NCI-H2029 treated with DMSO at 0.1 percent for 48 hours (cell line): ENCODE measurements at places on chromosomes 12 and 14.

- DNase-seq: no peak
Observed at GRCh38 chr12:96084624-96085023, 49.2 kb upstream of the LTA4H start.

DNA sequence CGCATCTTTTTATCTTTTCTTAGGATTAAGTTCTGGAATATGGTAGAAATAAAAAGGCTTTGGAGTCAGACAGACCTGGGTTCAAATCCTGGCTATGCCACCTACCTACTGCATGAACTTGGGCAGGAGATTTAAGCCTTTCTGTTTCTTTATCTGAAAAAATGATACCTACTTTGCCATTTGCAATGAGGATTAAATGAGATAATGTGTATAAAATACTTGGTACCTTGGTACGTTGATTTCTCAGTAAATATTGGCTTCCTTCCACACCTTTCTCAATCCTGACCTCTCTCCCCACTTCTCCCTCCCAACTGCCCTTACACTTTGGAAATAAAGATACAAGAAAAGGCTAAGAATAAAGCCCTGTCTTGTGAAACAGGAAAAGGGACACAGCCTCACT, 172.6 kb downstream of the PAX9 start:
- DNase-seq: no peak

- no peak for DNase-seq
Observed at GRCh38 chr12:26042645-26043044, 82.2 kb downstream of the BHLHE41 start.

DNA sequence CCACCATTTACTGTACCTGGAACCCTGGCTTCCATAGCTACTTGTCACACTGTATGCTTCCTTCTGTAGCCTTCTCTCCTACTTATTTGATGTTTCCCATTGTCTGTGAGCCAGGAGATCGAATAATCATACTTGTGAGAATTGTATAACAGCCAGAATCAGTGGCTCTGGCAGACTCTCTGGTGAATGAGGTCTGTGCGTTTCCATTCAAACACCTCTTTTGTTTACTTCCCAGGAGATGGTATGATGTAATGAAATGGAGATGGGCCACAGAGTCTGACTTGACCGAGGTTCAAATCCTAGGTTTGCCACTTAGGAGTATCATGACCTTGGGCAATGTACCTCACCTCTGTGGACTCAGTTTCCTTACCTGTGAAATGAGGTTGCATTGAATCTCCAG, 35.7 kb upstream of the CLMN start:
- DNase-seq: no peak

- DNase-seq: no peak
Observed at GRCh38 chr14:44477953-44478352, 29.1 kb downstream of the FSCB start.

DNA sequence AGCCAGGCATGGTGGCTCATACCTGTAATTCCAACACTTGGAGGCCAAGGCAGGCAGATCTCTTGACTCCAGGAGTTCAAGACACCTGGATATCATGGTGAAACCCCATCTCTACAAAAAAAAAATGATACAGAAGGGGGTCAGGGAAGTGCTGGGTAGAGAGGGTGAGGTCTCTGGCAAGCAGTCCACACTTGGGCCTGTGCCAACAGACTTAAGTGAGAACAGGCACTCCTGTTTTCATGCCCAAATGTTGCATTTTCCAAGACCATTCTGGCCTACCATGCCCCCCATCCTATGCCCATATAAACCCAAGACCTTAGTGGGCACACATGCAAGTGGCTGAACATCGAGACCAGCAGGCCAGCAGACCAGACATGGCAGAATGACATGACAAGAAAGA, 16.0 kb upstream of the CMAS start:
- DNase-seq: no peak

DNA sequence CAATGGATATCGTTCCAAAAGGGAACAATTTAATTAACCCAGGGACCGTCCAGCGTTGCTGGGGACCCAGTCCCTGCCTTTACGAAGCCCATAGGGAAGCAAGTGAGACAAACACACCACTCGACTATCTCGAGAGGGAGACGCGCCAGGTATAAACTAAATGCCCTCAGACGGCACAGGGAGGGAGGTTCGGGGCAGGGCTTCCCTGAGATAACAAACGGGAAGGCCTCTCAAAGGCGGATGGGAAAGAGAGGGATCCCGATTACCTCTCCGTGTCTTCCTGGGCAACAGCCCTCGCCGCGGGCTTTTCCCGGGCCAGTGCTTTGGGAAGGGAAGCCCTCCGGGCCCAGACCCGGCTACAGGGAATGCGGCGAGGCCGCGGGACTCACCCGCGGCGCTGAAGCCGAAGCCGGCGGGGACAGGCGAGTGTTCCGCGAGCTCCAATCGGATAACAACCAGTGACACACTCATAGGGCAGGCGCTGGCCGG, 390 bp downstream of the BRAP start:
- no peak for DNase-seq

DNA sequence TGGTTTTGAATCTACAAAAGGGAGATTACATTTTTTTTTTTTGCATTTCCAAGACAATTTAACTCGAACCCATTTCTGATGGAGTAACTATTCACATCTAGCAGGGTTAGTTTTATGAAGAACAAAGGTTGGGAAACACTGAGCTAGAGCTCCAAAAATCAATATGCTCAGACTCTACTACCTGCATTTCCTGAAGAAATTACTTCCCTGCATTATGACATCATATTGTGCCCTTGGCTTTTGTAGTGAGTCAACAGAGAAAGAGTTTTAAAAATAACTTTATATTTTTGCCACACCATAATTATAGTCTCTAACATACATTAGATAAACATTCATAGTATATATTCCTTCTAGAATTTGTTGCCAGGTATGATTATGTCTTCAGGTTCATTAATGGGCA, 14.8 kb downstream of the GRIP1 start:
- DNase-seq: no peak

- no peak for DNase-seq
Observed at GRCh38 chr12:65084579-65084978, 36.5 kb downstream of the WIF1 start.

GRCh38 chr12:65595016-65595560, 229.2 kb upstream of the HMGA2 start:
- DNase-seq: no peak

- no peak for DNase-seq
Observed at GRCh38 chr12:118259079-118259478, 113.6 kb downstream of the TAOK3 start.
